DMS79 (cell line): ENCODE measurements at places on chromosomes 3 and 15.

- DNase-seq, result no peak
Observed at GRCh38 chr15:48806151-48806550, 4.7 kb downstream of the CEP152 start.

DNA sequence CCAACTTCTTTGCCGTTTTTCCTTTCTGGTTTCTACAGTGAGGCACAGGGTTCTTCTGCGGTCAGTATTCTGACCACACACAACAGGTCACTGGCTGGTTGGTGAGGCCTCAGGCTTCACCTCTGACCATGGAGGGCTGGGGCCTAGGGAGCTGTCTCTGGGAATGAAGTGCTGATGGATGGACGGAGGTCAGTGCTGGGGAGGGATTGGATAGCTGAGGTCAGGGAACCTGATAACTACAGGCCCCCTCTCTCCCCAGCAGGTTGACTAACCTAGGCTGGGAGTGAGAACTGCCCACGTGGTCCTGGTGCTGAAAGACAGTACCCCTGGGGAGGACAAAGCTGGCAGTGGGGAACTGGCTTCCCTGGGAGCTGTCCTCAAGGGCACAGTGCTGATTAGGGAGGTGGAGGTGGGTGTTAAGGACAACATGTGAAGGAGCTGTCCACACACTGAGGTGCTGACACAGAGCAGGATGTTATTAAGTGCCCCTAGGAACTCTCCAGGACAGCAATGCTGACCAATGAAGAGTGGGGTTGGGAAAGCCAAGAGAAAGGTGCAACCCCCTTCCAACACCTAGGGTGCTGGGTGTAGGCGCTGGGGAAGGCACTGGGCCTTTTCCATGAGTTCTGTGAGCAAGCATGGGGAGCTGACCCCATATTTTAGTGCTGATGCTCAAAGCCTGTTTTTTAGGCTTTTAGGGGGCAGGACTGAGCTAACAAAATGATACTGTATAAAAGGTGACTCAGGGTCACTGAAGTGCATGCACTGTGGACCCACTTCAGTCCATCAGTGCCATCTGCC lies 45.2 kb downstream of the ATP2B2 start:
- DNase-seq, result no peak

GRCh38 chr3:79869461-79870312 lies 101.9 kb upstream of the ROBO1 start:
- DNase-seq, result no peak

DNA sequence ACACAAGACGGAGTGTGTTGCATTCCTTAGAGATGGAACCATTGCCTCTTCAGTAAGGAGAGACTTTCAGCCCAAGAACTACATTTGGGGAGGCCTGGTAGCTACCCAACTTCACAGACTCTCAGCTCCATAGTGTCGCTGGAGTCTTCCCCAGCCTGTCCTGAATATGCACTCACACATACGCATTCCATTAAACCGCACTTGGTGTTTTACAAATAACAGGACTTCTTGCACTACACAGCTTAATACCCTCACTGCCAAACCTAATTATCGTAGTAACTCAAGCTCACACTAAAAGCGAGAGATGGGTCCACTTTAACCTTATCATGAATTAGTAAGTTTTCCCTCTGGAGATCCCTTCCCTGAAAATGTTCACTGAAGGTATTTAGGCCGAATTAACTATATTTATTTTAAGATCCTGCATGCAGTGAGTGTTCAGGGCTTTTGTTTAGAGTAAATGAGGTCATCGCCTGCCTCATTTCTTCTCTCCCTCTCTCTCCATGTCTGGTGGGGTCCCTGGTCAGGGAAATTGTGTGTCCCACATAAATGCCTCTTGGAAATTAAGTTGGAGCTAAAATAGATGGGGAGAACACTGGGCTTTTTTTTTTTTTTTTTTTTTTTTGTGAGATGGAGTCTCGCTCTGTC lies 171.9 kb downstream of the FAM43A start:
- DNase-seq, result no peak

GRCh38 chr3:147956615-147957014 lies 547.5 kb downstream of the ZIC1 start:
- DNase-seq, result no peak

DNA sequence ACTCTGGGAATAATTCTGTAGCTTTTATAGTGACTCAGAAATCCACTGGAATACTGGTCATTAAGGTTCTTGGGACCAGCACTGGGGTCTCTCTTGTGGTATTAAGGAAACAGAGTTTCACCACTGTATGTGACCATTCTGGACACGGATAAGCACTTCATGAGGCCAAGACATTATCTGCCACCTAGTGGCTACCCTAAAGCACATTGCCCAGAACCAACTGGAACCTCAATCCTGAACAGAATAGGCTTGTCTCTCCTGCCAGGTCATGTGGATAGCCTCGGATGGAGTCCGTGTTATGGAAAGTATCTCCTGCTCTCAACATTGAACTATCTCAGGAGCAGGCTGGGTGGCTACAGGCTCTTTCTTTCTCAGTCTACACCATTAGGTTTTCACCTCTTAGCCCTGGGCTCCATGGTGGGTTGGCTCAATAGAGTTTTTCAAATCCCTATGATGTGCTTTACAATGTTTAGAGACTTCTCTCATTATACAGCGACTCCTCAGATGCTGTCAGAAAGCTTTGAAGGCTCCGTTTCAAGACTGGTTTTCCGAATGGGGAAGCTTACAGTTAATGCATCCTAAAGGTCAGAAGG lies 167.6 kb upstream of the ST8SIA2 start:
- DNase-seq, result no peak

GRCh38 chr3:110575702-110576101 lies 495.9 kb upstream of the NECTIN3 start:
- no peak for DNase-seq

DNA sequence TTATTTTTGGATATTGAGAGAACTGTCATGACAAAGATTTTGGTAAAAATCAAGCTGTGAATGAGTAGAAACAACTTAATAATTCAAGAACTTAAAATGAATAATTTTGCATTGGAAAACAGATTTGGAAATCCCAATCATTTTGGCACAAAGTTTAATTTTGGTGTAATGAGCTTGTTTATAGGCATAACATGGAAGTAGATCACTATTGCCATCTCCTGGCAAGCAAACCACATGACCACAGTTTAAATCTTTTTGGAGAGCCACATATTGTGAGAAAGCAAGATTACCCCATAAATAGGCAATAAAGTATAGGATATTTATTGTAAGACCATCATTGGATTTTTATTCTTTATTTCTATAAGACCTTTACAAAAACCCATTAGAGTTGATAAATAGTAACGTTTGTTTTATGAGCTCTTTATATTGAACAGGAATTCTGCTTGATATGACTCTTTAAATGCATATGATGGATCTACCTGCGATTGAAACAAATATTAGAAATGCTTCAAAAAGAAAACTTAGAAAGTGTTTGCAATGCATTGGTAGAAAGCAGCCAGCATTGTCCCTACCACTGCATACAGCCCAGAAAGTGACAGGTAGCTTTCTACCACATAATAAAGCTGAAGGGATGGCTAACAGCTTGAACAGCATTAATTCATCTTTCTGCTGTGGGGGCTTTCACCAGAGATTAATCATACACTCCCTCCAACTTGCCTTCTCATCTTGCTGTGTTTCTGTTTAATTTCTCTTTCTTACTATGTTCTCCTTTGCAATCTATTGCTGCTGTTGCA lies 766.8 kb downstream of the TBL1XR1 start:
- DNase-seq, result no peak

- DNase-seq, result no peak
Observed at GRCh38 chr3:64808061-64808460, 120.3 kb upstream of the ADAMTS9 start.

GRCh38 chr3:192892981-192893700 lies 24.5 kb downstream of the MB21D2 start:
- no peak for DNase-seq

GRCh38 chr3:179452176-179452564 lies 900 bp upstream of the GNB4 start:
- no peak for DNase-seq

DNA sequence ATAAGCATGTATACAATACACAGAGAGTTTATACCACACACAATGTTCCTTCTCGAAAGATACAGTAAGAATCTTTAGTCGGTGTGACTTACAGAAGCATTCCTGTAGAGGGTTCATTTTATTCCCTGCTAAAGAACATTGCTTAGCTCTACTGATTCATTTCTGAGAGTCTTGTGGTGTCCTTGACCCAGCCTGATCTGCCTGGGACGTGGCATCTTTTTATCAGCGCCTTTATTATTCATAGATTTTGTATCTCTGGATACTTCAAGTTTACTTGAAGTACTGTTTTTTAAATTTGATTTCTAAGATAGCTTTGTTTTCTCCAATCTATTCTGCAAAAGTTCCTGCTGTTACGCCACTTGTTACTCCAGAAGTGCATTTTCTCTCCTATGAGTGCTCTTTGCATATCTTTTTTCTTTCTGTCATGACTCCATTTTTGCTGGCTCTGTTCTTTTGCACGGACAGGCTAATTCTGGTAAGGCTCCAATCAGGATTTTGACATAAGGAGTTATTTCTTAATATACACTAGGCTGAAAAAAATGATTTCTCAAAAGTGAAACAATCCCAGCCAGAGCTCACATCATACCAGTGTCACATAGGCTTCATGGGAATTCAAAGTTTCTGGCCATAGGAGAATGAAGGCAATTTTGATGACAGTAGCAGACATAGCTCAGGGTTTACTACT lies 114.5 kb upstream of the TNIK start:
- DNase-seq, result no peak

DNA sequence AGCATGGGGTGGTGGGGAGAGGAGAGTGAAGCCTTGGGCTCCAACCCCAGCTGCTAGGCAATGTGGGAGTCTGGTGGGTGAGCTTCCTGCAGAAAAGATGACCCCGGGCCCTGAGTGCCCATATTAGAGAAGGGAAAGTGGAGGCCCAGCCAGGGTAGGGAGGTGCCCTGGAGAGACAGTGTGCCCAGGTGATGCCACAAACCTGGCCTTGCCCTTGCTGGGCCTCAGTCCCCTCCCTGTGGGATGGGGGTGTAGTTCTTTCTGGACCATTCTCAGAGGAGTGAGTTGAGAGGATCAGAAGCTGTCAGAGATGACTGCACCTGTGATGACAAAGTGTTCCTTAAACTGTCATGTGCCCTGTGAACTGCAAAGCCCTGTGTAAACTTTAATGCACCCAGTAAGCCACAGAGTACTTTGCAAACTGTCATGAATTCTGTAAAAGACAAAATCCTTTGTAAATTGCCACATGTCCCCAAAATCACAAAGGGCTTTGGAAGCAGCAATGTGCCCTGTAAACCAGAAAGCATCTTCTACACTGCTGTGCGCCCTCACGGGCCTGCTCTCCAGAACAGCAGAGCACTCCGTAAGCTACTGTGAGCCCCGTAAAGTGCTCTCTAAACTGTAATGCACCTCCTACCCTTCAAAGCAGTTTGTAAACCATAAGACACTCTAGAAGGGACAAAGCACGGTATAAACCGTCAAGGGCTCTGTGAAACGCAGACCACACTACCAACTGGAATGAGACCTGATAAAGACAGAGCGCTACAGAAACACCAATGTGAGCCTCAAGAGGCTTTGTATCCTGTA lies 51.3 kb upstream of the FGD5 start:
- no peak for DNase-seq

GRCh38 chr3:29333576-29333975 lies 52.7 kb downstream of the RBMS3 start:
- no peak for DNase-seq

DNA sequence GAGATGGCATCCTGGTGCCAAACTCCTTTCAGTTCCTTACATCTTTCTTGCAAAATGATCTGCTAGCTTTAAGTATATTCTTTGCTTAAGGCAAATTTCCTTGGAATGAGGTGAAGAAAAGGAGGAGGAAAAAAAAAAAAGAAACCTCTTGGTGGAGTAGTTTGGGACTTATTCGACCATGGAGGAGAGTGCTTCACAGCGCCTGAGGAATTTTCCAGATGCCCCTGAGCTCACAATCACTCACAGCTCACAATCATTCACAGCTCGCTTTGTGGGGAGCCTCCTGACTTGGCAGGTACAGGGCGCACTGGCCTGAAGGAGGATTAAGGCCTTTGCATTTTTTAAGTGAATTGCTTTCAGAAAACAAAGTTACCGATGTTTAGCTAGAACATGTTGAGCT lies 53.9 kb downstream of the BOC start:
- DNase-seq, result peak; percentile 75

DNA sequence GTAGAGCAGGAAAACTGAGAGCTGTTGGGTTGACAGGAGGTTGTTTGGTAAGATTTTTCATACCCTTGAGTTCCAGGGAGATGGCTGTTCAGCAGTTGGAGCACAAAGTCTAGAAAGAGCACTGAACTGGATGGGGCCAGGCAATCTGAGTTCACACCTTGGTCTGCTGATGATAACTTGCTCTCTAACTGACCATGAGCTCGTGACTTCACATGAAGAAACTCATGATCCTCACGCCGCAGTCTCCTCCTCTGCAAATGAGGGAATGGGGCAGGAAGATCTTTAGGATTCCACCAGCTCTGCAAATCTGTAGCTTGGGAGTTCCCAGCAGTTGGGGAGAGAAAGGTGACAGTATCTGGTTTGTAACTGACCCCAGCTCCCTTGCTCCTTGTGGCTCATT lies 33.7 kb downstream of the CORO2B start:
- no peak for DNase-seq

GRCh38 chr3:141269961-141270360 lies 38.3 kb downstream of the PXYLP1 start:
- no peak for DNase-seq

- DNase-seq, result no peak
Observed at GRCh38 chr3:29478611-29479010, 197.7 kb downstream of the RBMS3 start.

- no peak for DNase-seq
Observed at GRCh38 chr3:79109754-79110153, 658.0 kb downstream of the ROBO1 start.

DNA sequence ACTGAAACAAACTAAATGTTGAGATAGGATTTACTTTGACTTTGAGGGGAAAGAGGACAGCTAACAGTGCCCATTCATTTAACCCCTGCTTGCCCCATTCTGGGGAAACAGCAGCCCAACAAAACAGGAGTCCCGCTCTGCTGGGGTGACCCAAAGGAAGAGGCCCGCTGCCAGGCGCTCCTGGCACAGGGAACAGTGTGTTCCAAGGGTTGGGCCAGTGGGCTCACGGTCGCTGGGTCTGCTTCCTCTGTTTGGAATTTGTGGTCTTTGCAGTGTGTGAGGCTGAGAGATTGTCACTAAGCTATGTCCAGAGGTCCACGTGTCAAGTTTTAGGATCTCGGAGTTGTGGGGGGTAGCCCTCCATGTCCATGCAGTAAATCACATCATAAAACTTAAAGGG lies 250.4 kb upstream of the C2CD4B start:
- DNase-seq, result no peak

- no peak for DNase-seq
Observed at GRCh38 chr3:142943349-142943748, 20.1 kb downstream of the PAQR9 start.

- no peak for DNase-seq
Observed at GRCh38 chr15:99117563-99118257, 12.8 kb downstream of the SYNM start.

DNA sequence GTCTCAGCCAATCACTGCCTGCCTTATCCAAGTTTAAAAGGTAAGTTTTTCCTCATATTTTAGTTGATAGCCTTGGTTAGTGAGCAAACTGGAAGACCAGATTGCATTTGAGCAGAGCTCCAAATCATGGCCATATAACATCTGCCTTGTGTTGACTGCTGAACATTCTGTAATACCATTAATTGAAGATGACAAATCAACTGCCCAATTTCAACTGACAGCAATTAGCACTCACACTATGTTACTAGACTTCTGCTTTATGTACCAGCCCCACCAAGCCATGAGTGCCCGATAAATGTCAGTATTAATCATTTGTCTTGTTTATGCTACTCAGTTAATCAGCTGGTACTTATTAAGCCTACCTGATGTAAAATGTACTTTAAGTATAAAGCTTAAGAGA lies 83.1 kb downstream of the CGGBP1 start:
- DNase-seq, result no peak

- DNase-seq, result no peak
Observed at GRCh38 chr3:188421151-188421821, 267.3 kb downstream of the LPP start.
